ENCODE measurements at places on chromosomes 11 and 22.

DNA sequence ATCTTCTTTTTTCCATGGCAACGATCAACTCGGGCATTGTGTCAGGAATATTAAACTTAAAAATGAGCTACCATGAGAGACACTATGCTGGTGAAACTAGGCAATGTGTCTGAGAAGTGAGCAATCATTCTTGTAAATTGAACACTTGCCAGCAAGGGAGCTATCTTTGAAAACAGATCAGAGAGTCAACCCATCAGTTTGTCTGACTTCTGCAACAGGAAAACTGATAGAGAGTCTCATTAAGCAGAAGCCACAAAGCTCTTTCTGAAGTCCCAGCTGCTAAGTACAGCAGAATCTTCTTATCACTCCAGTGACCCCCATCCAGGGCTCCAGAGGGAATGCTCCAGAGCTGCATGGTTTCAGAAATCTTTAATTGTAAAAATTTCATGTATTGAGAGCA lies 114.7 kb downstream of the MSANTD4 start:
- DNase-seq, result no peak

GRCh38 chr11:17846852-17847453 lies 112.4 kb downstream of the KCNC1 start:
- no peak for DNase-seq

DNA sequence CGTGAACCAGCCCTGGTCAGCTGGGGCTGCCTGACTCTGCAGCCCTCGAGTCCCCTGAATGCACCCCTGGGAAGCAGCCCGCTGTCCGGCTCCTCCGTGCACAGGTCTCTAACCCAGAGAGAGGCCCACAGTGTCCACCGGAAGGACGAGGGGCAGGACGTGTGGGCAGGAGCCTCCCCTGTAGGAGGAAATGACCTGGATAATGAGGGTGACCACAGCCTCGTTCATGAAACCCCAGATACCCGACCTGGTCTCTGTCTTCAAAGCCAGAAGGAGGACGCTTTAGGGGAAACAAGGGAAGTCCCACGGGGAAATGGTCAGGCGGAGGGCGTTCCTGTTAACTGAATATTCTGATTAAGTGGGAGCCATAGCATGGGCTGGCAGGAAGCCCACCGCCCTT lies 23.3 kb downstream of the LIF start:
- DNase-seq, result no peak

- no peak for DNase-seq
Measured at GRCh38 chr11:124190298-124191139, 7.4 kb downstream of the OR10D3 start.

DNA sequence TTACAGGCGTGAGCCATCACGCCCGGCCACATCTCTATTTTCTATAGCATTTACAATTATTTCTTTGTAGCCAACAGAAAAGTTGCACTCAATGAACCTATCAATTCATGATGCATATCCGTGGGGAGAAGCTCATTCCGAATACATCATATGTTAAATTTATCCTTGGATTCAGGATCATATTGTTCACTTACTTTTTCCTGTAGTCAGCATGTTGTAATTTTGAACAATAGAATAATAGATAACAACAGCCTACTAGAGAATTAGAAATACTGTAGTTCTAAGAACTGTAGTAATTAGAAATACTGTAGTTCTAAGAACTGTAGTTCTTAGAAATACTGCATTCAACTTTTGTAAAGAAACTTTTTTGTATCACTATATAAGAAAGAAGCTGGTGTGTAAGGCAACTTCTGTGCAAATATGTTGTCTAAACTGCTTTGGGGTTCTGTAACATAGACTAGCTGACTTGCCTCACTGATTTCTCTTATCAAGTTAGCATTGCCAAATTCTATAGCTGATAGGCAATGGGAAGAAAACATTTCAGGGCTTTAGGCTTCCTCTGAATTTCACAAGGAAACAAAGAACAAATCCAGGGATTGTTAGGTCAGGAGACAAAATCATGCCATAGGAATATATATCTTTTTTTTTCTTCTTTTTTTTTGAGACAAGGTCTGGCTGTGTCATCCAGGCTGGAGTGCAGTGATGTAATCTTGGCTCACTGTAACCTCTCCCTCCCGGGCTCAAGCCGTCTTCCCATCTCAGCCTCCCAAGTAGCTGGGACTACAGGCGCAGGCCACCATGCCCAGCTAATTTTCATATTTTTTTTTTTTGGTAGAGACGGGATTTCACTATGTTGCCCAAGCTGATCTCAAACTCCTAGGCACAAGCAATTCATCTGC lies 91.9 kb downstream of the CSTPP1 start:
- no peak for DNase-seq

DNA sequence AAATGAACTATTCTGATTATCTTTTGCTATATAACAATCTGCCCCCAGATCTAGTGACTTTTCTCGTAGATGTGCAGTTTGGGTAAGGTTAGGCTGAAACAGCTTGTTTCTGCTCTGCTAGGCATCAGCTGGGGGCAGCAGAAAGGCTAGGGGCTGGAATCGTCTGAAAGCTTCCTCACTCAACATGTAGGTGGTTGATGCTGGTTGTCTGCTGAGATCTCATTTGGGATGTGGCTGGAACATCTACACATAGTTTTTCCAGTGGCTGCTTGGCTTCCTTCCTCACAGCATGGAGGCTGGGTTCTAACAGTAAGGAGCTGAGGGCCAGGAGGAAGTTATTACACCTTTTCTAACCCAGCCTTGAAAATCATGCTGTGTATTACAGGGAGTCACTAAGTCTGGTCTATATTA lies 30.2 kb downstream of the USP47 start:
- DNase-seq, result no peak

- DNase-seq, result no peak
Measured at GRCh38 chr22:43720716-43721115, 91.4 kb downstream of the EFCAB6 start.

DNA sequence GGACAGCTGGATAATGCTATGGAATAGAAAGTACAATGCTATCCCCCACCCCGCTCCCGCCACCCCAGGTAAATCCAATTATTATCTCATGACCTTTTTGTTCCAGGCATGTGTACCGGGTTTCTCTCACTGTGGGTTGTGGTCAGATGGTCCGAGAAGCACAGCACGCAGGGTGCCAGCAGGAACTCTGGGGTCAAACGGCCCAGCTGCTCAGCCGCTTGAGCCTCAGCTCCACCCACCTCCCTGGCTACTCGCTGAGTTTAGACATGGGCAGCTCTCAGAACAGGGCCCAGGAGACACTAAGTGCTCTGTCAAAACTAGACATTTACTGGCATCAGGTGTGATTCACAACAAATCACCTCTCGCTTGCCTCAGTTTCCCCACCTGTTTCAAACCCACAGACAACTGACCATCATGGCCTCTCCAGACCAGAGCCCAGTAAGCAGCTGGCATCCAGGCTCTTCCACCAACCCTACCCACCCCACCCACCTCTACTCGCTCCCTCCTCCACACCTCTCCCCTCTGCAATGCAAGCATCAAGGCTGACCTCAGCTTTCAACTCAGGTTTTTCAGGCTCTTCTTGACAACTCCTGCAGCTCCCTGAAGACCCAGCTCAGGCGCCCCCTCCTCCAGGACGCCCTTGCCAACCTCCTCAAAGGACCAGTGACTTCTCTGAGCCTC lies 13.0 kb upstream of the MFNG start:
- no peak for DNase-seq

- no peak for DNase-seq
Measured at GRCh38 chr11:34755671-34756070, 134.8 kb downstream of the EHF start.

GRCh38 chr11:66015936-66016792 lies 4.4 kb downstream of the CST6 start:
- DNase-seq, result no peak

GRCh38 chr22:49102367-49102766 lies 725.3 kb downstream of the BRD1 start:
- DNase-seq, result no peak

DNA sequence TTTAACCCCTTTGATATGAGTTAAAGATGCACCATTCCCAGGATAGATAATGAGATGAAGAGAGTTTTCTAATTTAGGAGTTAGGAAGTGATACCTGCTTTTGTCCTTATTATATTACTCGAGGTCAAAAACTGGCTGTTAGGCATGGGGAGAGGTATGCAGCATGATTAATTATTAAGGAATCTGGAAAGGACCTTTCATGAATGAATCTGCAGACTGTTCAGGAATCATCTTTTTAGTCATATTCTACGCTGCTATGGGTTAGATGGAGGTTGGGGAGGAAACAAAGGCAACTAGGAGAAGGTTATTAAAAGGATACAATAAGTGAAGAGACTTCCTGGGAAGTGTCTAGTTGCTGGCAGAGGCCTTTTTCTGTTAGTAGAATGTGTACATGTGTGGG lies 492.4 kb upstream of the CCDC90B start:
- DNase-seq, result no peak

GRCh38 chr11:82873919-82874333 lies 26.3 kb downstream of the PRCP start:
- DNase-seq, result no peak

DNA sequence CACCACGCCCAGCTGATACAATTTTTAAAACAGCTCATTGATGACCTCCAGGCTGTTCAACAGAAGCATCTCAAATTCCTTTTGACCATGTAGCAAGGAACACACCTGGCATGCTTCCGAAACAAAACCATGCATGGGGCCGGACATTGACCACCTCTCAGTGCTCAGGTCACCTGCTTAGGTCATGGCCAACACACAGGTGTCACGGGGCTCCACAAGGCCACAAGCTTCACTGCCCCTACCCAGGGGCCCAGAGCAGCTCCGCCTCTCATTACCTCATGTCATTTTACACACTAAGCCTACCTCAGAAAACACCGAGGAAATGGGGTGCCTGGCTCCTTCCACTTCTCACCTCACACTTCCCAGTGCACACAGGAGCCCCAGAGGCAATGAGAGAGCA lies 26.6 kb downstream of the YPEL1 start:
- DNase-seq, result no peak

- DNase-seq, result no peak
Measured at GRCh38 chr11:2517386-2518064, 72.7 kb downstream of the KCNQ1 start.

DNA sequence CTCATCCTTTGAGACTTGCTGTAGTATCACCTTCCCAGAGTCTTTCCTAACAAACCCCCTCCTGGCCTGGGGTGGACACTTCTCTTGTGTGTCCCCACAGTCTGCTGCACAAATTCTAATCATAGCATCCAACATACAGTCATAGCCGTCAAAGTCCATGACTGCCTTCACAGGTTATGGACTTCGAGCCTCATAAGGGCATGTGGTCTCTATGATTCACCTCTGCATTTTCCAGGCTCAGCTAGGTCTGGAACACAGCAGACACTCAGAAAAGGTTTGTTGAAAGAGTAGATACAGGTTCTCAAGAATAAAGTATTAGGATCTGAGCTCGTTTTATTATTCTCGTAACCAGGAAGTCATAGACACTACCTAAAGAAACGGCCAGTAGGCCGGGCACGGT lies 13.2 kb upstream of the SCUBE2 start:
- DNase-seq, result no peak

DNA sequence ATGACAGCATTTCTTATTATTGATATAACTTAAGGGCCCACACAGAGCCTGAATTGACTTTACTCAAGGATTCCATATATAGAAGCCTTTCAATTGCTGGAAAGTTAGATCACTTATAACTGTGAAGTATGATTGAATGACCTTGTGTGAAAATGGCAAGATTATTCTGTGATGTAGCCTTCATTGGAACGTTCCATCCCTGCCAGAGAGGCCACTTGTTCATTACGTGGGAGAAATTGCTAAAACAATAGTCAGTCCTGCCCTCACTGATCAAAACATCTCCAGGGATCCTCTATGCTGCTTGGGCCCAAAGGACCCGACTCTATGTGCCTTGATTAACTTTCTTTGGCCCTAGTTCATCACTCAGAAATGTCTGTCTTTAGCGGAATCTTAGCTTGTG lies 159.5 kb upstream of the BLID start:
- DNase-seq, result no peak

DNA sequence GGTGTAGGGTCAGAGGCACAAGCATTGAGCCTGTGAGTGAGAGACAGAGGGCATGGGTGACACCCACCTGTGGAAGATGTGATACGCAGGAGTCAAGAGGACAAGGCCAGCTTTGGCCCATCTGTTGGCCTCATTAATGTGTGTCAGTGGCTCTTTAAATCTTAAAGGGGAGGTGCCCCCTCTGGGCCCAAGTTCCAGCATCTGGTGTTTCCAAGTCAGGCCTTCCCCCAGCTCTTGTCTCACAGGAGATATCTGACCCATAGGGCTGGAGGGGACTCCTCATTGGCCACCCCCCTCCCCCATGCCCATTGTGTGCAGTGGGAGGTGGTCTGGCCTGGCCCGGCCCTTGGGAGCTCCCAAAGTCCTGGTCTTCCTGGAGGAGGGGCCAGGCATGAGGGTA lies 8.9 kb downstream of the KCNK7 start:
- no peak for DNase-seq

DNA sequence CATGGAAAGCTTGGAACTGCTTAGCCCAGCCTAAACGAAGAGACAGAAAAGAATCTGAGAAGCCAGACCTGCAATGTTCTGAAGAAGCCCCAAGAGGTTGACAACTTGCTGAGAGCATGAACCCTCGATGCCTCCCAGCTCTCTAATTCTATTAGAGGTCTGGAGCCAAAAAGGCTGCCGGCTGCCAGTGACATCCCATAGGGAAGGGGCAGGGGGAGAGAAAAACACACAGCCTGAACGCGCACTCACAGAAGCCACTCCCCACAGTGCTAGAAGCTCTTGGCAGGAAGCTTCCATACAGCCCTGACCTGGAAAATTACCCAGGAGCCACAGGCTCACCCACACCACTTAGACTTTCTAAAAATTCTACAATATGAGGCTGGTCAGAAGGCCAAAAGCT lies 18.3 kb downstream of the POLDIP3 start:
- DNase-seq, result no peak

DNA sequence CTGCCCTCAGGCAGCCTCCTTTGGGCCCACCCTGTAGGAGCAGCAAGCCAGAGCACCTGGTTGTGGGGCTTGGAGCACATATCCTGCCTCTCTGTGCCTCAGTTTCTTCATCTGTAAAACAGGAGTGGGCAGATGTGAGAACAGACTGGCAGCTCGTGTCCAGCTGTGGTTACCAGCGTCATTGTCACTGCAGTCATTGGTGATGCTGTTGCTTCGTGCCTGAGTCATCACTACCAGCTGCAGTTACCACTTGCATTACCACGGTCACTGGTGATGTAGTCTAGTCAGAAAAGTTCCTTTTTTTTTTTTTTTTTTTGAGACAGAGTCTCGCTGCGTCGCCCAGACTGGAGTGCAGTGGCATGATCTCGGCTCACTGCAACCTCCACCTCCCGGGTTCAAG lies 20.4 kb downstream of the RSPH14 start:
- DNase-seq, result no peak

DNA sequence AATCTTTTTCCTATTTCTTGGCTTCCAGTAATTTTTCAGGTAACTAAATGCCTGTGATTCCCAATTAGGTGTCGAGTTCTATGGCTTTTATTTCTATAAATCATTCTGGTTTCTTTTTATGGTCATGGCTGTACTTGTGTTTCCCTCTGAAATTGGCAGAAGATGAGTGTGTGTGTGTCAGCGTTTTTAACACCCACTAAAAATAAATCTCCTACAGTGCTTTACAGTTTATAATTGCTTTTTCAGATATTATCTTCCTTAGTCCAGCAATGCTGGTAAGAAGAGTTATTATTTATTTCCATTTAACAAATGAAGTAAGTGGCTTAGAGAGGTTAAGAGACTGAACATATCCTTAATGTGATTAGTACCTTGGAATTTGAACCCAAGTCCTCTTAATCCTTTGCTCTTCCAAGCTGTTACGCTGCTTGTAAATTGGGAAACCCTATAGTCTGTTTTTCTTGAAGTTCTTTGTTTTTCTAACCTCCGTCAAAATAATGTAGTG lies 125.2 kb downstream of the TEAD1 start:
- DNase-seq, result no peak
